ENCODE measurements at places on chromosomes 12 and 14. TPM values are rescaled to one million over a fixed set of nuclear protein-coding genes. Genes with fewer than 3 reads are reported as not detected.

Gene RERG
- total RNA-seq: 24.2 TPM

Gene PWP1
- 33.5 TPM for total RNA-seq

Gene SLCO1C1
- 0.58 TPM for total RNA-seq

Gene A2ML1
- 26.0 TPM for total RNA-seq

Gene DEPDC4
- 2.6 TPM for total RNA-seq

Gene GSG1
- 2.0 TPM for total RNA-seq

Gene ENDOU
- 3.7 TPM for total RNA-seq

Gene MYH6
- 0.50 TPM for total RNA-seq

DNA sequence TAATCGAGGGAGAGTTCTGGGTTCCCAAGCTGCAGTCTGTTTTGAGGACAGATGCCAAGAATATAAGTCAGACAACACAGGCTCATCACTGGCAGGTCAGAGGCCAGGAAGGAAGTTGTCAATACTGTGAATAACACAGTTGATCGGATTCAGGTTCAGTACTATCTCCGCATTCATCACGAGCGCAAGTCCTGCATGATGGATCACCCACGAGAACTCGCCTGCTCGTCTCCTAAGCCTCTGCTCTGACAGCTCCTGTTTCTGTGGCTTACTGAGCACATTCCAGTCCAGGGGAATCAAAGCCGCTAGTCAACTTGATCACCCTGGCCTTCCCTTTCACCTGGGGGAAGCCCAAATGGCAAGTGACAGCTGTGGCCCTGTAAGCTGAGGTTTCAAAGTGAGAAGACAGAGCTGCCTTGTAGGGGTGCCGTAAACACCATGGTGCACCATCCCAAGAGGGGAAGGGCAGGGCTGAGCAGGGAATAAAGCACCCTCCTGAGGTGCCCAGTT is 60.1 kb upstream of the DICER1 start:
- no peak for DNase-seq

DNA sequence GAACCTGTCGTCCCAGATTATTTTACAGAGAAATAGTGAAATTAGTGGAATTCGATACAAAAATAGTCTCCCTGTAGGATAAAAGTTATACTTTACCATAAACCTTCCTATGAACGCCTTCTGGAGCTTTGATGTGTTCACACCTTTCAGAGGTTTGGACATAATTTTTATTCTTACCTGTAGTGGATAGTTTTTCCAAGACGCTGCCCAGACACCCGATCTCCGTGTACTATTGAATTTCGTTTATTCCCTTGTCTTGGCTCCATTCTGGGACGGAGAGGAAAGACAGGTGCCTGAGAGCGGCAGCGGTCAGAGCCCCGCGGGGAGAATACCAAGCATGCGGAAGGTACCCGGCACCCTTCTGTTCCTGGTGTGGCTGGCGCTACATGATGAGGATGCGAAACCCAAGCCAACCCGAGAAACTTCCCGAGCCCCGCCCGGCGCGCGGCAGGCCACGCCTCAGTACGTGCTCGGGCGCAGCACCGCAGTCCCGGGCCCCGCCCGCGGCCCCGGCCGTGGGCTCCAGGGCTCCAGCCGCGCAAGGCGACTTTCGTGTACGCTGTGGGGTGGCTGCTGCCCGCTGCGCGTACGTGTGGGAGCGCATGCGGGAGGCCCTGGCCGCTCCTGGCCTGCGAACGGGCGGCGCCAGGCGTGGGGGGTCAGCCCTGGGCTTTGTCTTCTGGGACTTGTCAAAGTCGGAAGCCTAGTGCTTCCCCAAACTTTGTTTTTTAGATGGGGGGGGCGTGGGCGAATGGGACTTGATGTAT is 11.3 kb upstream of the SNAPC1 start:
- no peak for DNase-seq

- no peak for DNase-seq
These were observed 42.2 kb upstream of the PTGR2 start for GRCh38 chr14:73809391-73809790.

GRCh38 chr12:124571556-124571955 is 4.1 kb upstream of the NCOR2 start:
- DNase-seq: no peak

- peak; percentile 85 for DNase-seq
These were observed 24.9 kb downstream of the SLC6A12 start for GRCh38 chr12:188910-189621.

DNA sequence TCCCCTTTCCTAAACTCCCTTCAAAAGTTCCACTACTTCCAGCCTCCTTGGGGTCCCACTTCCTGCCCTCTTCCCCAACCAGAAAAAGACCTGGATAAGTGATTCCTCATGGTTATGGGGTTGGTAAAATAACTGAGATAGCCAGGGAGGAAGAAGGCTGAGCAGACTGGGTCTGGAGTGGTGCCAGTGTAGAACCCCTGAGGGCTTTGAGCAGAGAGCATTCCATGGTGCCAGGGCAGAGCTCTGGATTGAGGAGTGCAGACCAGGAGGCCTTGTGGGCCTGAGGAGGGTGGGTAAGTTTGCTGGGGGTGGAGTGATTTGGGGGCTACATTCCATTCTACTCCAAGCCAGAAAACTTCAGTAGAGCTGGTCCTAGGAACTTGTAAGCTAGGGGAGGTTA is 9.5 kb upstream of the CISTR start:
- no peak for DNase-seq

- DNase-seq: no peak
These were observed 77.5 kb upstream of the ATP2A2 start for GRCh38 chr12:110203546-110203945.

DNA sequence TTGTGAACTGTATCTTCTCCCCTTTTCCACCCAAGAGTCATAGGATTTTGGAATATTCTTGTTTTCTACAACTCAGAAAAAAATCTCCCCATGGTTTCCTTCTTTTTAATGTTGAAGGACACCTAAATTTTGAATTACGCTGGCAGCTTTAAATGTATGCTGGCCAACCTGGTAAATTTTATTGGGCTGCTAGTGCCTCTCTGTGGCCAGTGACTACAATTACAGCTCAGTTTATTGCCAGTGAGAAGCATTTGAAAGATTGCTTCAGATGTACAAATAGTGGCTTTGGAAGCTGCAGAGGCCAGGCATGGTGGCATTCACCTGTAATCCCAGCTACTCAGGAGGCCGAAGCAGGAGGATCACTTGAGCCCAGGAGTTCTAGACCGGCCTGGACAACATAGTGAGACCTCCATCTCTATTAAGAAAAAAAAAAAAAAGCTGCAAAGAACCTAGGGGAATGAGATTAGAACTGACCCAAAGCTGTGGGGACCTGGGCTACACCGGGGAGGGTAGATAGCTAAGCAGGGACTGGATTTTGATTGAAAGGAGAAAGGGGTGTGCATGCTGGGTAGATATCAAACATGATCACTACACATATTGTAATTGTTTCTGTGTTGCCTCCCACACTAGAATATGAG is 7.6 kb upstream of the RAB21 start:
- DNase-seq: no peak

DNA sequence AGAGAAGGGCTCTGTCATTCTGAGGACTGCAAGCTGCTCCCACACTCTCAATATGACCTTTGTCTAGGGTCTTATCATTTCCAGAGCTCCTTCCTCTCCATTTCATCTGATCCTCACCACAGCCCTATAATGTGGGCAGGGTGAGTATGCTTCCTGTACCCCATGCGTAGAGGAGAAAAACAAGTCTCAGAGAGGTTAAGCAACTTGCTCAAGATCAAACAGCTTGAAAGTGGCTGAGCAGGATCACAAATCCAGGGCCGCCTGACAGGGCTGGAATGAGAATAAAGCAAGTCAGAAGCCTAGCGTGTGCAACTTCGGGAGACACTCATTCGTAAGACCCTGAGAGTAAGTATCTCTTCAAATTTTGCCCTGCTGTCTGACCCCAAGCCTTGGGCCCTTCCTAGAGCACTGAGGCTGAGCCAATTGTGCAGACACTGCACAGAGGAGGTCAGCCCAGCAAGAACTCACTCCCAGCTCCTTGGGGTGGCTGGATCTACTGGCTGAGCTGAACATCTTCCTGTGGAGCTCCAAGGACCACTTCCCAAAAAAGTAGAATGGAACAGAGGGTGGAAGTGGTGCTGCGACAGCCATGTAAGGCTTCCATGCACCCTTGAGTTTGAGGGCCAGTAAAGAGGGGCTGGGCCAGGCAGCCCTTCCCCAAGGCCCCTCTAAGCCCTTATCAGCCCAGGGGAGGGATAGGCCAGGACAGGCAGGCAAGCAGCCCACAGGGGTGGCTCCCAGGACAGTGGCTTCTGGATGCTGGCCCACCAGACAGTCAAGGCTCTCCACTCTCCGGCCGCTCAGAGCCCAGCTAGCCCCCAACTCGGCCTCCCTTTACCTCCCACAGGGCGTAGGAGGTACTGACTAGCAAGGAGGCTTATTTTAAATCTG is 10.5 kb downstream of the ZFP36L1 start:
- peak; percentile 64 for DNase-seq

DNA sequence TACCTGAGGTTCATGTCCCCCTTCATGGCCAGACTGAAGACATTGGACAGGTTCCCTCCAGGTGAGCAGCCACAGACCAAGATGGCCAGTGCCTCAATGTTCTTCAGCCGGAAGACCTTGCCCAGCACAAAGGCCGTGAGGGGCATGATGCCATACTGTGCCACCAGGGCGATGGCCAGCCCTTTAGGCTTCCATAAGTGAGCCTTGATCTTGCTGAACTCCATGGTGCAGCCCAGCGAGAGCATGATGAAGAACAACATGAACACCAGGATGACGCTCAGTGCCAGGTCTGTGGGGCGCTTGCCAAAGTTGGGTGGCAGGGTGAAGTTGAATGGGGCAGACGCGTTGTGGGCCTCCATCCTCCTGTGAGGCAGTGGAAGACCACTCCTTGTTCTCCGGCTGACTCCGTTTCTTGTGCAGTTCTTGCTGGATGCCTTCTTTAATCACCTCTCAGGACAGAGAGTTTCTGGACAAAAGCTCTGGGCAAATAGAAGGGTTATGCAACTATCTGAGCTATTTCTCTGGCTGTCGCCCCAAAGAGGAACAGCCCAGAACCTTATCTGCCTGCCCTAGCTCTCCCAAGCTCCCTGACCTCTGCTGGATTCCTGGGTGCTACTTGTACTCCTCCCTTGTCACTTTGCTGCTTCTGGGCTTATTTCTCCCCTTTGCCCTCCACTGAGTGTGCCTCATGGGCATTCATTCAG is at the start of gene SLC10A1:
SLC10A1 (minus strand) TSS at position 445 of the 704 bp plus-strand sequence; CDS start at position 359, 86 bp downstream.
- DNase-seq: no peak

DNA sequence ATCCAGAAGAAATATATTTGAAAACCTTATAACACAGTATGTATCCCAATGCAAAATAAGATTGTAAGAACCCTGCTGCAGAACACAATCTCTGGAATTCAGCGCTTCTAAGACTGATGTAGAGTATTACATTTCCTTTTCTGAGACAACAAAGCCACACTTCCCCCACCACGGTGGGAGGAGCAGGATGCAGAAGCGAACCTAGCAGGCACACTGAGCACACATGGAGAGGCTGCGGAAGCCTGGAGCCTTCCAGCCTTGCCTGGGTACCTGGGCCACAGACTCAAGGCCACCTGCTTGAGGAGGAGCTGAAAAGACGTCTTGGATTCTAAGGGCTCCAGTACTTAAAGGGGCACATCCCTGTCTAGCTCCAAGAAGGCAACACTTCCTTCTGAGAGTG is 46.4 kb downstream of the TCHP start:
- no peak for DNase-seq

GRCh38 chr12:100199347-100200149 is 1.1 kb upstream of the ACTR6 start:
- peak; percentile 75 for DNase-seq

DNA sequence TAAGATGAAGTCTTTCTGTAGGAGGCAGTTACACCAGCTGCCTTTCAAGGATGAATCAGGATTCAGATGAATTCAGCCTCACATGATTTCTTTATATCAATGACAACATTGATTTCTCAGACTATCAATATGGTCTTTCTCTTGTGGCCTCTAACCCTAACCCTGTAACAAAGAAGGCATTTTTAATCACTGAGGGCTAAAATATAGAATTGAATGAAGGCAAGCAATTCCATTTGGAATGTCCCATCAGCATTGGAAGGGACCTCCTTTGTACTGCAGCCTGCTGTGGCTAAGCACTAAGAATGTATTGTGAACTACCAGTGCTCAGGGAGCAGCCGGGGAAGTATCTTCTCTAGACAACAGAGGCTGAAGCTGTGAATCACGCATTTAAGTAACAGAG is 90.6 kb upstream of the FRMD6 start:
- DNase-seq: no peak

- no peak for DNase-seq
These were observed 370.2 kb downstream of the TMEM117 start for GRCh38 chr12:44206045-44206444.

DNA sequence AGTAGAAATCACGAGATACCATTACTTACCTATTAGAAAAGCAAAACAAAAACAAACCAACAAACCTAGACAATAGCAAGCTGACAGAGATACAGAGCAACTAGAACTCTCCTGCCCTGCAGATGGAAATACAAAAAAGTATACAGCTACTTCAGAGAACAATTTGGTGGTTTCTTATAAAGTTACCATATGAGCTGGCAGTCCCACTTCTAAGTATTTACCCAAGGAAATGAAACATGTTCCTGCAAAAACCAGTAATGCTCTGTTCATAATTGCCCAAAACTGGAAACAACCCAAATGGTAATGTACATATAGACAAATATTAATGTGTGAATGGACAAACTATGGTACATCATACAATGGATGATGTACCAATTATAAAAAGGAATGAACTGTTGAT is 31.7 kb downstream of the FUT8 start:
- no peak for DNase-seq
